ENCODE measurements at places on chromosomes 3 and 15.

- no peak for DNase-seq
Measured at GRCh38 chr3:181458857-181459256, 252.9 kb upstream of the SOX2 start.

- no peak for DNase-seq
Measured at GRCh38 chr3:197836244-197836643, 45.2 kb downstream of the LRCH3 start.

DNA sequence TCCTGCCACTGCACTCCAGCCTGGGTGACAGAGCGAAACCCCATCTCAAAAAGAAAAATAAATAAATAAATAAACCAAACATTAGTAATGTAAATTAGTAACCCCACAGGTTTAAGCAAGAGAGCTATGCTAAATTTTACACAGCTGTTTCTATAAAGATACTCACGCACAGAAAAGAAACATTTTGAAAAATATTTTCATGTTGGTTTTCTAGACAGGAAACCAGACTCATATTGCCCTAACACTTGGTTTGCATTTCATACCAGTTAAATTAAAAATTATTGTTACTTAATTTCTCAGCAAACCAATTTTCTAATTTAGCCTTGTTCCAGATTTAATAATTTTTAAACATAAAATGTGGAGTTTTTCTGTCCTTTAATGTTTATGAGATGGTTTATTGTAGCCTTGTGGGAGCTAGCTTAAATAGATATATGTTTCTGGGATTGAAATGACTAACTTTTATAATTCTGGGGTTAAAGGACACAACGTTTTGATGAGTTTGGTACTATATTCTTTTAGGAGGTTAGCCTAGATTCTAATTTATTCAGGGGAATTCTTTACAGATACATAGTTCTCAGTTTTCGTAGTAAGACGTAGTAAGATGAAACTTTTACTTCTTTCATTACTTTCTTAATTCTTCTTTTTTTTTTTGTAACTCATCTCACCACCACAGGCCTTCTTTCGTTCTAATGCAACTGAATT lies 42.6 kb upstream of the SLC4A7 start:
- no peak for DNase-seq

DNA sequence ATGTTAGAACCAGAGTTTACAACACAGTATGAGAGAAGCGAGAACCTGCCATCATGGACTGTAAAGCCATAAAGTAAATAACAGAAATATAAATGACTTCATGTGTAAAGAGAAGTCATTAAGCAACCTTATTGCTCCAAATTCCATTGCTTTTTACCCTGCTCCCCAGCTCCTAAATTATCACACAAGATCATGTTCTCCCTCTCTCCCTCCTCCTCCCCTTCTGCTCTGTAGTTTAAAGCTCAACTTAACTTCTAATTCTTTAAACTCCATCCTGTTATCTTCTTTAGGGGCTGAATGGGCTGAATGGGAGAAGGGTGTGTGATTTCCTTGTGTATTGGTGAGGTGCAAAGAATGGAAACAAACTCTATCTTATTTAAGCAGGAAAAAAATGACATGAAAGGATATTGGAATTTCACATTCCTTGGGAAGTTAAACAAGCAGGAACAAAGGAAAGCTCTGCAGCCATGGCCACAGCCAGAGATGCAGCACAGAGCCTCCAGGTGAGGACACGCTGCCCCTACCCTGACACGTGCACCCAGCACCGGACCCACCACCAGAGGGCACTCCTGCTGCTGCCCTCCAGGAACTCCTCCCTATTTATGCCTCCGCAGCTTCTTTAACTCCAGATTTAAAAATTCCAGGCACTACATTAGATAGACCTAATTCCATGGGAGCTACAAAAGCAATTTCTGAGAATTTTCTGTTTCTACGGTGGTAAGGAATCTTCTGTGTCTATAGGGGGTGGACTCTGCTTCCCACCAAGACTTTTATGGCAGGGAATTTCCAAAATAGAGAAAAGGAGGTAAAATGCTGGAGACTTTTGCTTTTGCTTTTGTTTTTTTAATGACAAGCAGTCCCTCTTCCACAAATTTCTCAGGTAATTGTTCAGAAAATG lies 76.9 kb upstream of the ABI3BP start:
- DNase-seq: no peak

- no peak for DNase-seq
Measured at GRCh38 chr15:40163657-40164416, 3.0 kb downstream of the BUB1B start.

GRCh38 chr3:34319881-34320280 lies 521.5 kb downstream of the PDCD6IP start:
- DNase-seq: no peak

DNA sequence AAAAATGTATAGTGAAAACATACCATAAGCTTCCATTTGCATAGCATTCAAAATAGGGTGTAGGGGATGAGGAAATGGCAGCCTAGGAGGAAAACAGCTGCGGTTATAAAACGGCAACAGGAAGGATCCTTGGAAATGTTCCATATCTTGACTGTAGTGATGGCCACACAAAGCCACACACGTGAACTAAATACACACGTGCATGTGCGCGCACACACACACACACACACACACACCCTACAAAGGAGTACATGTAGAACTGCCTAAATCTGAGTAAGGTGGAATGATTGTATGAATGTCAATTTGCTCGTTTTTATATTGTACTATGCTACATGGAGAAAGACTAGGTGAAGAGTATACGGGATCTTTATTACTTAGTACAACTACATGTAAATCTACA lies 3.9 kb upstream of the IREB2 start:
- DNase-seq: no peak

- DNase-seq: no peak
Measured at GRCh38 chr3:42450567-42450966, 40.2 kb upstream of the LYZL4 start.

DNA sequence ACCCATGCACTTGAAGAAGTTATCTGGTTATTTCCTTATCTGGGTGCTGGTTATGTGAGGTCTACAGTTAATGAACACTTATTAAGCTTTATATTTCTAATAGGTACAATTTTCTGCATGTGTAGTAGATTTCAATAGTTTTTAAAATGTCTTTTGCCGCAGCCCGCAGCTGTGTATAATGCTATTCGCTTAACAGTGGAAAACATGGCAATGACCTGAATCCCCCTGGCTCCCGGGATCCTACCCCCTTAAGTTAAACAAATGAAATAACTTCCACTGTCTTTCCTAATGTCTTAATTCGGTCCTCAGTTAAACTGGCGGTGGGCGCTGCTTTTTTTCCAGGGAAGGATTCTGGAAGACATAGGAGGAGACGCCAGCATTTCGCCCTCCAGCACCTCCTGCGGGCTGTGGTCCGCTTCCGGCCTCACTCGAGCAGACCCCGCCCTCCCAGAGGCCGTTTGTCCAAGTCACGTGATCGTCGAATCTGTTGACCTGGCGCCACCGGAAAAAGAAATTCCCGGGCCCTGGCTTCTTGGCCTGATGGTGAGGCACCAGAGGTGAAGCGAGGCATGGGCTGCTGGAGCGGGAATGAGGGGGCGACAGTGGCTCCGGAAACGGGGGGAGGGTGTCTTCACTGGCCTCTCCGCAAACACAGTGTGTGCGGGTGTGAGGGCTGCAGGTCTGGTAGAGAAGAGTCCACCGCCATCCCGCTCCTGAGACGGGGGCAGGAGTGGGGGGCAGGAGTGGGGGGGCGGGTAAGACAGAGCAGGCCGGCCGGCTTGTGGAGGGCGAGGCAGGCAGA lies 45.6 kb upstream of the CSPG4 start:
- DNase-seq: no peak

DNA sequence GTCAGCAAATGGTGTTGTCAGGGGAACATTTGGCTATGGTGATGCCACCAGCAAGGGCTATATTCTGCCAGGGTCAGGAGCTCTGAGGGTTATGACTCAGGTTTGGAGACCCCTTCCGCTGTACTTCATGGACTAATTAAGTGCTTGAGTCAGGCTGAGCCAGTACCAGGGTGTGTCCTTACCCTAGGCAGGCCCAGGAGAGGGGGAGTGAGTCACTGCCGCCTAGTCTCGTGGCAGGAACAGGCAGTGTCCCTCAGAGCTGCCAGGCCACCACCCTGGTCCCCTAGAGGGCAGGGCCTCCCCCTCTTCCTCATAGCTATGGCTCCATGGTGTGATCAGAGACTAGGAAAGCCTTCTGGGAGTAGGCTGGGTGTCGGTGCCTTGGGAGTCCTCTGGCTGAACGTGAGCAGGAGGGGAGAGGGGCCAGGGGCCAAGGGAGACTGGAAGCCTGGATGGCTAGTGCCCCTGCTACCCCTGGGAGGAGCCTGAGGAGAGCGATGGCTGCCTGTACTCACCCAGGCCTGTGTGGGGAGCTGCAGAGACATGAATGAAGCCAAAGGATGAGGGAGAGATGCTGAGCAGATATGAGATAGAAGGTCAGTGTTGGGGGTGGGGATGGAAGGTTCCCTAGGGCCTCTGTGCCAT lies 10.6 kb downstream of the MAPKAPK3 start:
- DNase-seq: no peak

- no peak for DNase-seq
Measured at GRCh38 chr15:78840661-78841375, 29.6 kb upstream of the ADAMTS7 start.

GRCh38 chr3:42183991-42184632 lies 81.9 kb downstream of the CCK start:
- no peak for DNase-seq

DNA sequence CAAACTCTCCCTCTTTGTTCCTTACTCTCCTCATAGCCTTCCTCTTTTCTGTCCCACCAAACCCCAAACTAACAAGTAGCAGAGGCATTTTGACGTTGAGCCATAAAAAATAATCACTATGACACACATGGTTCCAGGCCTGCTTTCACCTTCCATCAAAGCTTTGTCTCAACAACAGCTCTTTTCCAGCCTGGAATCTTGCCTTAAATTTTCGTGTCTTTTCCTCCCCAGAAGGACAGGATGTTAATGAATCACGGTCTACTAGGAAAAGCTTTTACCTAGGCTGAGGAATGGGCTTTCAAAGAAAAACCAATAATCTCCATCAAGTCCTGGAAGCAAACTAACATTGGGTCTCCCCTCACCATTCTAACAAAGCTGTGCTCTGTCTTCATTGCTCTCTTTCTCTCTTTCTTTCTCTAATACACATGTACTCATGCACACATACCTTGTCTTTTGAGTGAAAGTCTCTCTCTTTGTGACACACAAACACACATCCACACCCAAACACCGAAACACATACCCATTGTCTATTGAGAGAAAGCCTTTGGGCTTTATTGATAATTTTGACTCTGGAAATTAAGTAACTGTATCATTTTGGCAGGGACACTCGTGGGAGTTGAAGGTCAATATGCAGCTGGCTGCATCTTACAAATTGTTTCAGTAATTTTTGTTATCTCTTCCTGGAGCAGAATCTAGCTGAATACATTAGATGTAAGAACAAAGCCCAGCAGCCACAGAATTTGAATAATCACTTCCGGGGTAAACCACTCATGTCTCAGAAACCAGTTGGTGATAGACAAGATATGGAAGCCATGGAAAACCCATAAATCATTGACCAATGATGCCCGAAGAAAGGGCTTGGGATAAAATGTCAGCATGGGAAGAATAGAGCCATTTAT lies 107.4 kb upstream of the SLC4A7 start:
- DNase-seq: no peak

DNA sequence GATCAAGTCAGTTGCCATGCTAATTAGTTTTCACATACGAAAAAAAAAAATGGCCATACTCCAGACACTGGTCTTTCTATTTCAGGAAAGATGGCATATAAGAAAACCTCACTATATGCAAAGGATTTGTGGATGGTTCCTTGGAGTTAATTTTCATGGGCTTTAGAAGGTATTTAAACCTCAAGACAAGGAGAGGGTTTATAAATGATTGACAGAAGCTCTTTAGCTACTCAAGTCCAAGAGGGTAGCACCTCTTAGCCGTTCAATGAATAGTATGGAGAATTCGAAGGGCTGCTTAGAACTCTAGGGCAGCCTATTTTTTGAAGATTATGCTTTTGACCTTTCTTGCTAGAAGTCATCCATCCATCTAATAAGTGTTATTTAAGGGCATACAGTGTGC lies 41.7 kb downstream of the RBMS3 start:
- no peak for DNase-seq

DNA sequence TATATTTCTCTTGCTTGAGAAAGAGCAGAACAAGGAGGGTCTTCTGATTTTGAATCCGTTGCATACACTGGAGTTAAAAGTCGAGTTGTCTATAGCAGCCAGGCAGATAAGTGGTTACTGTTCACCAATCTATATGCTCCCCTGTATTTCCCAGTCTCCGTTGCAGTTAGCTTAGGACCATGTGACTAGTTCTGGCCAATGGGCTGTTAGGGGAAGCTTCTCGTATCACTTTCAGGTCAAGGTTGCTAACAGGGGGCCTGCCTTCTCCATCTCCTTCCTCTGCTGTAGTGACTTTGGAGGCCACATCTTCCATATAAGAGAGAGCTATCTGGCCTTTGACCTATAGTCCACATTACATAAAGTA lies 188.5 kb upstream of the KBTBD8 start:
- DNase-seq: no peak

- DNase-seq: no peak
Measured at GRCh38 chr3:65831733-65832425, 206.8 kb downstream of the MAGI1 start.

GRCh38 chr3:159113221-159113875 lies 311.5 kb downstream of the MFSD1 start:
- DNase-seq: no peak

DNA sequence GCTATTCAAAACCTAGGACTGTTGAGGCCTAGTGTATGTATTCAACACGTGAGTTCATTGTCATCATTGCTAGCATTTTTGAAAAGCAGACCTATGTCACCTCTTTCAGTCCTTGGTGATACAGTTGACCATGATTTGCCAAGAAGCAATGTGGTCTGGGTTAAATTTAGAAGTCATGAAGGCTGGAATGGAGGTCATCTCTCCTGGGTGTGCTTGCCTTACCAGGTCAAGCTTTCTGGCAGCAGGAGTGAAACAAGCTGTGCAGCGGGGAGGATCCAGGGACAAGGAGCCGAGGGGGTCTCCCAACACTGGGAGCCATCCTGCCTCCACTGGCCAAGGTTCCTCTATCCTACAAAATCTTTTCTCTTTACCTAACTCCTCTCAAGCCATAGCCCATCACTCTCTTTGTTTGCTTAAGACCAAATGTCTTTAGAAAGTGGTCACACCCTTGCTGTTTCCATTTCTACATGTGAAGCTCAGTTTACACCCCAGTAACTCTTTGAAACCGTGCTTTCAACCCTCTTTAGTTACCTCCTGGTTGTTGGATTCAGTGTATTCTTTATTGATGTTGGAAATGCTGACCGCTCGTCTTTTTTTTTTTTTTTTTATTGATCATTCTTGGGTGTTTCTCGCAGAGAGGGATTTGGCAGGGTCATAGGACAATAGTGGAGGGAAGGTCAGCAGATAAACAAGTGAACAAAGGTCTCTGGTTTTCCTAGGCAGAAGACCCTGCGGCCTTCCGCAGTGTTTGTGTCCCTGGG lies 40.0 kb downstream of the SLC28A2 start:
- DNase-seq: no peak

GRCh38 chr3:67486883-67487282 lies 167.5 kb downstream of the SUCLG2 start:
- DNase-seq: no peak

DNA sequence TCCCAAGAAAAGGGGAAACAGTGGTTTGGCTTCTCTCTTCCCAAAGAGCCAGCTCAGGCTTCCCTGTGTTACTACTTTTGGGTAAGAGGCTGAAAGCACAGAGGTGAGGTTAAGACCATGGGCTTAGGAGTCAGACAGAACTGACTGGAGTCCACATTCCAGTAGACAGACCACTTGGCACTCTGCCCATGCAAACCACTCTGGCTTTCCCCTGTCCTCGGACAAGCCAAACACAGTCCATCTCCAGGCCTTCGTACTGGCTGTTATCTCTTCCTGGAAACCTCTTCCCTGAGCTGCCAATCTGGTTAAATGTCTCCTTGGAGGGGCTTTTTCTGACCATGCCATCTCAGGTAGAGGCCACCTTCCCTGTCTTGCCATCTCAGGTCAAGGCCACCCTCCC lies 53.1 kb upstream of the FAM3D start:
- no peak for DNase-seq

All from stimulated activated CD8-positive, alpha-beta memory T cell treated with anti-CD3 and anti-CD28 coated beads, Interleukin-2, amount 100 ng/mL, for 1 hour (primary cell).